ENCODE measurements at places on chromosomes 3 and 15.

DNA sequence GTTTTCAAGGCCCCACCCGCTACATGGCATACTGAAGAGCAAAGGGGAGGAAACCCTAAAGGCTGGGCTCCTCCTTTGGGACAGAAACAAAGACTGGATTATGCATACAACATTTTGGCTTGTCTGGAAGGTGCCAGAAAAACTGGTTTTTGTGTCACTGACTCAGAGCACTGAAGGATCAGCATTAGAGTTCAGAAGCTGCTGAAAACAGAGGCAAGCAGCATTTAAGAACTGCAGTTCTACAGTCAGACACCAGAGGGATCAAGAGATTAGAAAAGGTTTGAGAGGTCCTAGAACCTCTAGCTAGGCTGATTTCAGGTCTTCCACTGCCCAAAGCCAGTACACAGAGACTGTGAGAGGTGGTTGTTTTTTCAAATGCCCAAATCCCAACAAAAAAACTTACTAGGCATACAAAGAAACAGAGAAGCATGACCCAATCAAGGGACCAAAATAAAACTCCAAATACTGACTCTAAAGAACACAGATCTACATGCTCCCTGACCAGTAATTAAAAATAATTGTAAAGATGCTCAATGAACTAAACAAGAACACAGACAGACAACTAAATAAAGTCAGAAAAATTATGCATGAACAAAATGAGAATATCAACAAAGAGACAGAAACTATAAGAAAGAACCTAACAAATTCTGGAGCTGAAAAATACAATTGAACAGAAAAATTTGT, 91.2 kb downstream of the SENP2 start:
- DNase-seq, result peak; percentile 45

DNA sequence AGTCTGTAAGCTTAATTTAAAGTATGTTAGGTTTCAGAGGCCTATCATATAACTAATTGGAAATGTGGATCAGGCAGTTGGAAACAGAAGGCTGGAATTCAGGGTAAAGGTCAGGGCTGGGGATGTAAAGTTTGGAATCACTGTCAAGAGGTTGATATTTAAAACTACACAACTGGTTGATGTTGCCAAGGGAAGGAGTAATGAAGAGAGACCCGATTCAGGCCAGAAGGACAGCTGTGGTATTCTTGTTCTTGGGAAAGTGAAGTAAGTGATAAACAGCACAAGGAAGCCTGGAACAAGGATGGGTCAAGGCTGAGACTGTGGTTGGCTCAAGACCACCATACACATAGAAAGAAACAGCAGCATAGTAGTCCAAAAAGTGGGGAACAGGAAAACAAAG, 654.2 kb downstream of the NTRK3 start:
- DNase-seq, result no peak

DNA sequence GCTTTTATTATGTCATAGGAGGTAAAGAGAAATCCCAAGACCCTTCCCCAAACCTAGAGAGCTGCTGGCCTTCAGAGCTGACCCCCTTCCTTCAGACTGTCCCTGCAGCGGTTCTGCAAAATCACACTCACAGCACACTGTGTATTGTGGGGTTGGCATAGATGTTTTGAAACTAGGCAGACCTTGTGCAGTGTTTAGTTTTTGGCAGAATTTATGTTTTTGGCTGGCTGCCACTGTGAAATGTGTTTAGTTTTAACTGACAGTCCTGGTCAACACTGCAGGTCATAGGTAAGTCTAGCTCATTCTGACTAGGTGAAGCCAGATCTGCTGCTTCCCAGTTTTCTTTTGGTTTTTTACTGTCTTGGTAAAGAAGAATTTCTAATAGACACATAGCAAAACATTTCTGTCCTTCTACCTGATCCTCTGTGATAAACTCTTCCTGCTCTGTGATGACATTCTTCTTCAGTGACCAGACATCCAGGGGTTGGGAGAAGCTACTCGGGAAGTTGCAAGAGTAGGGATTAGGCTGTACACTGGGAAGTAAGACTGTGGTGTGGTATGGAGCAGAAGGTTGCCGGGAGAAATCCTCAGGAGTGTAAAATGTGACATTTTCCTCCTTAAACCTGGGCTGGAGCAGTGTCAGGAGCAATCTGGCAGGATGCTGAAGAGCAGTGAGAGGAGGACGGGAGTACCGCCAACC, 209.6 kb upstream of the MCTP2 start:
- DNase-seq, result no peak

GRCh38 chr15:40286061-40286532, 3.2 kb upstream of the ANKRD63 start:
- no peak for DNase-seq

DNA sequence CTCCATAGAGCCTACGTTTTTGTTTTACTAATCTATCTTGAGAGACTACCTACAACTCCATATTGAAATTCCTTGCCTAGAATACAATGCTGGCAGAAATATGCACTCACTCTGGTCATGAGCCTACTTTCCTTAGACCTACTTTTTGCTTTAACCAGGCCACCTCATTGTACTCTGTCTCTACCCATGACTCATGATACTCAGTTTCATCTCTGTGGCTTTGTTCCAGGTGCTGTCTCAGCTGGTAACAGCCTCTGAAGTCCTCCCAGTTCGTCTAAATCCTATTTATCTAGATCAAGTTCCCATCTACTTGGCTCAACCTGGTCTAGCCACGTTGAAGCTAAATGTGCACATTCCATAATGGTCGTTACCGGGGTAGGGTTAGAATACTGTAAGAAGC, 536.4 kb downstream of the RSL24D1 start:
- no peak for DNase-seq

GRCh38 chr3:51704511-51704950, 2.3 kb upstream of the GRM2 start:
- DNase-seq, result no peak

DNA sequence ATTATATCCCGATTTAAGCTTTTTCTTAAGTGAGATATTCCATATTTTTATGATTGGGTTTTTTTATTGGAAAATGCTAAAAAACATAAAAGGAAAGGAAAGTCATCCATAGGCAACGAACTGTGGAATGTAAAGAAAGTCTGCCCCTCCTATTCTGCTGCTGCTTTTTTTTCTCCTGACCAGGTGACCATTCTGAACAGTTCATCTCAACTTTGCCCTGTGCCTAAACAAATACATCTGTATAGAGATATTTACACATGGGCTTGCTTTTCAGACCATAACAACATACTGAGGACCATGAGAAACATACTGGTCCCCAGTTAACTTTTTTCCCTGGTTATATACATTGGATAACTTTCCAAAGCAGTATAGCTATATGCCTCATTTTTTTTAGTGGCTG, 18.9 kb upstream of the MLF1 start:
- no peak for DNase-seq

GRCh38 chr3:45179163-45179562, 33.0 kb upstream of the CDCP1 start:
- DNase-seq, result no peak

DNA sequence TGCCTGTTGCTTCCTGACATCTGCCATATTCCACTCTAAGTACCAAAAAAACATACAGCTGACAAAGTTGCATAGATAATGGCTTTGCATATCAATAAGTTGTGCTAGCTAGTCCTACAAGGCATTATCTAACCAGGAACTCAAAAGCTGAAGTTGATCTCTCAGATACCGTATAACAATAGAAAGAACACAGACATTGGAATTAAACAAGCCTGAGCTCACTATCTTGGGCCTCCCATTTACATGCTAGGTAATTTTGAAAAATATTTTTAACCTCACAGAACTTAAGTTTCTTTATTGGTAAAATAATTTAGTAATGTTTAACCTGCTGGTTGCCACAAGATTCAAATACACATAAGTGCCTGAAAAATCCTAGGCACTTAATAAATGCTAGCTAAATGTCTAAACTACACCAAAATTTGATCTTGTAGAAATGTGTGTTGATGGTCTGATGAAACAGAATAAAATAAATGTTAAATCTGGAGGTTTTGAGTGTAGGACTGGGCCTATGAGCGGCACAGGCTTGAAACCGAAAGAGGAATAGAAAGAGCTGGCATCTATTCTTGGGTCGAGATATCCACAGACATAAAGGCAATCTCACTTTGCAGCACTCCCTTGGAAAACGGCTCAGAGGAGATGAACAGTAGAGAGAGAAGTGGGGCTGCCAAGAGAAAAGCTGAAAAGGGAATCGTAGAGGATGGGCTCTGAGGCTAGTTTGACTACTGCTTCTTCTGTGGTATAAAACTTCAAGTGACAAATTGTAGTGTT, 29.9 kb upstream of the TTC14 start:
- DNase-seq, result no peak

GRCh38 chr3:57184526-57184925, 15.3 kb downstream of the HESX1 start:
- no peak for DNase-seq

DNA sequence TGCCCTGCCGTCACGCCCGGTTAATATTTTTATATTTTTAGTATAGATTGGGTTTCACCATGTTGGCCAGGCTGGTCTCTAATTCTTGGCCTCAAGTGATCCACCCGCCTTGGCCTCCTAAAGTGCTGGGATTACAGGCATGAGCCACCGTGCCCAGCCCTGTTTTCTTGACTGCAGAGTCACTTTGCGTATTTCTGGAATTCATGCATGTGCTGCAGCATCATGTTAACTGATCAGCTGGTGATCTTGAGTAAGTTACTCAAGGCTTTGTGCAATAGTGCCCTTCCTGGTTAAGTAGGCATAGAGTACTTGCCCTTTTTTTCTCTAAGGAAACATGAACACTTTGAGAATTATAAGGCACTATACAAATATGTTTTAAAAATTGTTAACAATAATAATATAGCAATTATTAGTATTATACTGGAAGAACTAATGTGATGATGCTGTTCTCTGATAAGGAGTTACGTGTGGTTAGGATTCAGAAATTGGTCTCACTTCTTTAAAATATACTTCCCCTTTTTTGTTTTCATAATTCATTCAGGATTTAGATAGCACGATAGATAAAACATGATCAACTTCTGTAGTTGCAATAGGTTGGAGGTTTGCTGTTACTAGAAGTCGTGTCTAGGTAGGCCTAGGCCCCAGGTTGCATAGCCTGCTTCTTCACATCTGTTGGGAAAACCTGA, 33.6 kb downstream of the GPR171 start:
- no peak for DNase-seq

GRCh38 chr3:106007512-106007911, 138.7 kb upstream of the CBLB start:
- DNase-seq, result no peak

DNA sequence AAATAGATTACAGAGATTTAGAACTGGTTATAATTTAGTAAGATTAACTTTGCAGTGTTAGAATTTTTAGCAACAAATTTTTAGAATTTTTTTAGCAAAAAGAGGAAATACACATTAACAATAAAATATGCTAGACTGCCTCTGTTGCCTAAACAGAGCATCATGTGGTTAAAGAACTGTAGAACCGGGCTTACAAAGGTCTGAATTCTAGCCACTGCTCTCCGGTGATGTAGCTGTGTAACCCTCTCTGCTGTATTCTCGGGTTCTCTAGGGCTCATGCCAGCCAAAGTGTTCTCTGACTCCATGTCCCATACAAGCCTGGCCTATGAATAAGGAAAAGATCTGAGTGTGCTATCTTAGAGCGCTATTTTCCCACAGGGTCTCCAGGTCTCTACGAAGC, 2.9 kb upstream of the P2RY12 start:
- no peak for DNase-seq

GRCh38 chr15:60135961-60136360, 131.8 kb downstream of the FOXB1 start:
- DNase-seq, result no peak

- DNase-seq, result no peak
These were observed 12.3 kb downstream of the PLXNB1 start for GRCh38 chr3:48417529-48418108.

GRCh38 chr3:72134989-72135451, 350.1 kb upstream of the PROK2 start:
- no peak for DNase-seq

DNA sequence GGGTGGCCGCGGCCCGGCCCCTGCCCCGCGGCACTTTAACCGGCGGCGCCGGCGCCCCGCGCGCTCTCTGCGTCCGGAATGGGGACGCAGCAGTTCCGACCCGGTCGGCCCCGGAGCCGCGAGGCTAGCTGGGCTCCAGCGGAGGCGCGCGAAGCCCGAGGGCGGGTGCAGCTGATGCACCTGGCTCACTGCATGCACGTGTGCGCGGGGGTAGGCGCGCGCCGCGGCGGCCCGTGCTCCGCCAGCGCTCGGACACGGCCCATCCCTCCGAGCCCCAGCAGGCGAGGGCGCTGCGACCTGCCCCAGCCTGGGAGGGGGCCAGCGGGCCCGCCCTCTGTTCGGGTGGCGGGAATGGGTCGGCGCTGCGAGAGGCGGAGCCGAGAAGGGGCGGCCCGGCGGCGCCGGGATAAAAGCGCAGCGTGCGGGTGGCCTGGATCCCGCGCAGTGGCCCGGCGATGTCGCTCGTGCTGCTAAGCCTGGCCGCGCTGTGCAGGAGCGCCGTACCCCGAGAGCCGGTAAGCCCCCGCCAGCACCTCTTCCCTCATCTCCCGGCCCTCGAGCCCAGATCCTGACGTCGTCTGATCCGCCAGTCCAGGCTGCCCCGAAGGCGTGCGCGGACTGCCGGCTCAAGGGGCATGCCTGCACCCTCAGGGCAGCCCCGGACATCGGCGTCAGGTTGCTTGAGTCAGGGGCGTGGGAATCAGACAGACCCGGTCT, at the start of the genes CHDH and IL17RB:
Gene CHDH, minus strand, starts transcription at position 286 of the 717 bp plus-strand sequence. CDS start 22,411 bp downstream, outside the sequence.
Gene IL17RB, plus strand, starts transcription at position 435 of the 717 bp plus-strand sequence. Its CDS starts 21 bp downstream, at position 456.
- peak; percentile 39 for DNase-seq

DNA sequence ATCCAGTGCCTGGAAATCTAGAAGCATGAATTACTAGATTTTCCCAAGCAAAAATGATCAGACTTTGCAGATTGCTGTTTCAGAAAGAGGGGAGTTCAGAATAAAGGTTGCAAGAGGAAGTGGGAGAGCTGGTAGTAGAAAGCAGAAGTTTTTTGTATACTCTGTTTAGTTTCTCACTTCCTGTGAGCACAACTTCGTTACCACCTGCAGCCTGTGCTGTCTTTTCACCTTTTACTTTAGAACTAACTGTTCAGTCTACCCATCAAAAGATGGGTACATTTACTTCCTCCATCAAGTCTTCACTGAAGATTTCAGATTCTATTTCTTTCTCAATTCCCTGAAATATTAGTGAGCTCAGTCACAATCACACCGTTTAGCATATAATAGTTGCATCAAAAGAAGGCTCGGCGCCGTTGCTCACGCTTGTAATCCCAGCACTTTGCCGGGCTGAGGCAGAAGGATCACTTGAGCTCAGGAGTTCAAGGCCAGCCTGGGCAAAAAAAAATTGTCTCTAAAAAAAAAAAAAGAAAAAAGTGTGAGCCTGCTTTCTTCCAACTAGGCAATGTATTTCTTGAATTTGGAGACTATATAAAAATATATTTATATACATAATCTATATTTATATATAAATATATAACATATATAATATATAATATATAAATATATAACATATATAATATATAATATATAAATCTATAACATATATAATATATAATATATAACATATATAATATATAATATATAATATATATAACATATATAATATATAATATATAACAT, 1.8 kb upstream of the CEP97 start:
- DNase-seq, result no peak

DNA sequence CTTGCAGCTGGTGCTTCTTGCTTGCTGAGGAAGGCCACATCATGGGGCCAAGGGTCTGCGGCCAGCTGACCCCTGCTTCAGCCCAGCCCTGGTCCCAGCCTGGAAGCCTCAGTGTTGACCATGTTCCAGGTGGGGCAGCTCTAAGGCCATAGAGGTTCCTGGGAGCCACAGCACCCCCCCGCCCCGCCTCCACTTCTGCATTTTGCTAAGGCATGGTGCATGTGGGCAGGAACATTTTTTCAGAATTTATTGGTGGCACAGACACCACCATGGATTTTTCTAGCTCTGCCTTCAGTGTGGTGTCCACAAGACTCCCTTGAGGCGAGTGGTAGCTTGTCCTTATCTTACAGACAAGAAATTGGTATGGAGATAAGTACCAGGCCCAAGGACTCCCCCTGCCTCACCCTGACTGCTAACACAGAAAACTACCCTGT, 1.9 kb upstream of the CHST14 start:
- DNase-seq, result no peak
